CD4-positive, alpha-beta T cell treated with Interleukin-10 for 1 hour (primary cell): ENCODE measurements at places on chromosomes 6 and 20.
A peak's percentile ranks its signal among the peaks of the same experiment; 100 is the strongest.

DNA sequence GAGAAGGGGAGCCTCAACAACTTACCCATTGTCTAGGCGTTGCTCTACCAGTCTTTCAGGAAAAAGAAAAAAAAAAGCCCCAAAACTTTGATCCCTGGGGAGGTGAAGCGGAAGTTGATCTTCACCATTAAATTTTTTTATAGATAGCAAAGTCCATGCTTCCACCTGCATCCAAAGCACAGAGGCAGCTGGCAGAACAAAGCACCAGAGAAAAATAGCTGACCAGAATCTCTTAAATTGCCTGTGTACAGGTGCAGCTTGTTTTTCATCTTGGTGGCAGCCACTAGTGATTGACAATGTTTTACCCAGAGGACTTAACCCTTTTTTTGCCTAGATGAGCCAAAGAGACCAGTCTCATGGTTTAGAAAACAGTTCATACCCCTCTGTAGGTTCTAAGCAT, 86.0 kb downstream of the MYB start:
- no peak for DNase-seq

- no peak for DNase-seq
These were observed 409.8 kb downstream of the HACE1 start for GRCh38 chr6:104449918-104450317.

DNA sequence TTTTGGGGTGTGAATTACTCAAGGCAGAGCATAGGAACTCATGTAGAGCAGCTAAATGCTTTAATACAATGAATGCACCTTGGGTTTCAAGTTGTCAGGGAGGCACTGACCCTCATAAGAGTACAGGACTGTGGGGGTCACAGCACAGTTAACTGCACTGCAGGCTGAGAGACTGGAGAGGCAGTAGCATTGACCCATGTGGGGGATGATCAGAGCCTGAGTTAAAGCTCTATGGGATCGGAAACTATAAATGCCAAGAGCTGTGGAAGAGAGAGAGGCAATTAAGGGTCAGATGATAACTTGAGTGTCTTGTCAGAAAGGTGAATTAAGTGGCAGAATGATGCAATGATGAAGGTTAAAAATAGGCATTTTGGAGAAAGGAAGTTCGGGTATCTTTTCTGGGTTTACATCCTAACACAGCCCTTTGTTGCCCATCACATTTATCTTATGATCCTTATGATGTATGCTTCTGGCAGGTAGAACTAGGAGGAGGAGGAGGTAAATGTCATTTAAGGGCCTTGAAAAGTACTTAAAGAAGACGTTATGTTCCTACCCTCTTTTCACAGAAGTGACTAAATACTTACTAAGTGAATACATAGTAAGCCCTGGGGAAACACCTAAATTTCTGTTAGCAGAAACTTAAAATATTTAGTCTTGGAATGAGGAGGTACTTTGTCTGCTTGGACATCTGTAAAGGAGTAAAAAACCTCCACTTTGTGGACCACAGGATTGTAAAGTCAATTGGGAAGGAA, 24.2 kb downstream of the LRRC1 start:
- DNase-seq, result no peak

- peak; percentile 81 for DNase-seq
These were observed 29.0 kb downstream of the HNF4A start for GRCh38 chr20:44384423-44385027.

- peak; percentile 9 for DNase-seq
These were observed 40.3 kb upstream of the OGFRL1 start for GRCh38 chr6:71248306-71248765.

GRCh38 chr6:112337209-112337638, 9.9 kb upstream of the RFPL4B start:
- DNase-seq, result no peak

- DNase-seq, result no peak
These were observed 24.5 kb downstream of the ARFGEF2 start for GRCh38 chr20:48945840-48946514.

DNA sequence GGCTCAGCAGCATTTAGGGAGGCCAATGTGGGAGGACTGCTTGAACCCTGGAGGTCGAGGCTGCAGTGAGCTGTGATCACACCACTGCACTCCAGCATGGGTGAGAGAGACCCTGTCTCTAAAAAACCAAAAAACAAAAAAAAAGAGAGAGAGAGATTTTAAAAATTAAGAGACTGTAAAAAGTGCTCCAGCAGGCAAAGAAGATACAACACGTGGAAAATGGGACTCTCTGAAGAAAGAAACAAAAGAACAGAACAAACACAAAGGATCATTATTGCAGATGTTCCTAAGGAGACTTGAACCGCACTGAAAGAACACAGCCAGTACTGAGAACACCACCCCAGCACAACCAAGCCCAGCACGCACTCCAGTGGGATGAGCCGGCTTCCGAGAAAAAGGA, 74.2 kb downstream of the TAF4 start:
- no peak for DNase-seq

DNA sequence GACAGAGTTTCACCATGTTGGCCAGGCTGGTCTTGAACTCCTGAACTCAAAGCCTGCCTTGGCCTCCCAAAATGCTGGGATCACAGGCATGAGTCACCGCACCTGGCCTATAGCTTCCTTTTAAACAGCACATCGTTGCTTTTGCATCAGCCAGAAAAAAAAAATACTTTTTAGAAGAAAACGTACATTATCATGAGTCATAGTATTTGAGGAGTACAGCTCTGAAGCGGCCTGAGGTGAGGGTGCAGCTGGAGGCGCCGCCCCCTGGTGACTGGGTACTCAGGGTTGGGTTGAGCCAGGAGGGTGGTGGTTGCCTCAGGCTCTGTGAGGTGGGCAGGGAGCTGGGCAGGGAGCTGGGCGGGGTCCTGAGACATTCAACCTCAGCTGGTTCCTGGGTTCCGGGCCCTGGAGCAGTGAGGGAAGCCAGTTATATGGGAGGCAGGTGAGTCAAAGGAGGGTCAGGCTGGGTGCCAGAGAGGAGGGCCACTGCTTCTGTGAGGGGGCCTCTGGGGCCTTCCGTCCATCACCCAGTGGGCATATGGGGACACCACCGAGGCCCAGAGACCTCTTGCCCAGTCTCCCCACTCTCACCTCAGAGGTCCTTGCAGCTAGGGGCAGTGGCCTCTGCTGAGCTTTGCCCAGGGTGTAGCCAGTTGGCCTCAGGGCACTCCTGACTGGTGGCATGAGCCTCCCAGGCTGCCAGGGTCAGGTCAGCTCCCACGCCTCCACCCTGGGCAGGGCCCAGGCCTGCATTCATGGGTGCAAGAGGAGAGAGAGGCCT, 11.7 kb upstream of the ID1 start:
- DNase-seq, result no peak

GRCh38 chr20:50126662-50127061, 13.7 kb upstream of the UBE2V1 start:
- no peak for DNase-seq

GRCh38 chr6:125793280-125793679, 2.5 kb downstream of the NCOA7 start:
- DNase-seq, result no peak
